ENCODE measurements at places on chromosomes 4 and X.
A peak's percentile ranks its signal among the peaks of the same experiment; 100 is the strongest.

- no peak for DNase-seq
Observed at GRCh38 chrX:96126182-96126581, 558.5 kb upstream of the DIAPH2 start.

DNA sequence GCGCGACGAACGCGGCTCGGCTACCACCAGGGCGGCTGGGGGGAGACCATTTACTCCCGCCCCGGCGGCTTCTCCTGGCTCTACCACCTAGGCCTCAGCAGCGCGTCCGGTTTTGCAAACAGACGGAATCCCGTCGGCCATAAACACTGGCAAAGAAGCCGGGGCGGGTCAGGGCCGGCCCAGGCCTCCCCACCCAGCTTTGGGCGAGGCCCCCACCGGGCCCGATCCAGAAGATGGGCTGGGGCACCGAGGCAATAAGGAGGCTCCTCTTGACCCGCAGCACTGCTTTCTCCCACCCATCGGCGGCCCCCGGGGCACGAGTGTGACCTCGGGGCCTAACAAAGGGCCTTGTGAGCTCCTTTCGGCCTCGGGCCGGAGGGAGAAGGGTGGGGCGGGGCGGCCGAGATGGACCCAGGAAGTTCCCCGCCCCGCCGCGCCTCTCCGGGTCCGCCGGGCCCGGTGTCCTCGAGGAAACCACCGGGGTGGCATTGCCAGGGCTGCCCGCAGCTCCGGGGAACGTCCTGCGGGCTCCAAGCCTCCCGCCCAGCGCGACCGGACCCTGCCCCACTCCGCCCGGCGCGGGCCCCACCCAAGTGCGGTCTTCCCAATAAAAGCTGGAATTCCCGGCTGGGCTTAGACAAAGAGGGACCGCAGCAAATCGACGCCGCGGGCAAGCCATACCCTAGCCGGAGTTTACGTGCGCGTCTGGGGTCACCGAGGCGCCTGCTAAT, 5.9 kb downstream of the BCOR start:
- DNase-seq, result no peak

DNA sequence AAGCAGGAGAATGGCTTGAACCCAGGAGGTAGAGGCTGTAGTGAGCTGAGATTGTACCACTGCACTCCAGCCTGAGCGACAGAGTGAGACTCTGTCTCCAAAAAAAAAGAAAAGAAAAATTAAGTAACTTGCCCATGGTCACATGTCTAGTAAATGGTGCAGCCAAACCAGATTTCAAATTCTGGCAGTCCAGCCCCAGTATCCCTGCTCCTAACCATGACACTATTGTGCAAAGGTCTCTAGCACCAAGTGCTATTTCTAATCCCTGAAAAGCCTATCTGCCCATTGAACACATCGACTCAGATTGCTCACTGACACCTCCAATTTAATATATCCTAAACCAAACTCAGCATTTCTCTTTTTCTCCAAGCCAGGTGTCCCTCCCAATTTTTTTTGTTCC, 7.6 kb upstream of the LAMP2 start:
- DNase-seq, result no peak

- no peak for DNase-seq
Observed at GRCh38 chr4:109821185-109821584, 5.6 kb downstream of the GAR1 start.

DNA sequence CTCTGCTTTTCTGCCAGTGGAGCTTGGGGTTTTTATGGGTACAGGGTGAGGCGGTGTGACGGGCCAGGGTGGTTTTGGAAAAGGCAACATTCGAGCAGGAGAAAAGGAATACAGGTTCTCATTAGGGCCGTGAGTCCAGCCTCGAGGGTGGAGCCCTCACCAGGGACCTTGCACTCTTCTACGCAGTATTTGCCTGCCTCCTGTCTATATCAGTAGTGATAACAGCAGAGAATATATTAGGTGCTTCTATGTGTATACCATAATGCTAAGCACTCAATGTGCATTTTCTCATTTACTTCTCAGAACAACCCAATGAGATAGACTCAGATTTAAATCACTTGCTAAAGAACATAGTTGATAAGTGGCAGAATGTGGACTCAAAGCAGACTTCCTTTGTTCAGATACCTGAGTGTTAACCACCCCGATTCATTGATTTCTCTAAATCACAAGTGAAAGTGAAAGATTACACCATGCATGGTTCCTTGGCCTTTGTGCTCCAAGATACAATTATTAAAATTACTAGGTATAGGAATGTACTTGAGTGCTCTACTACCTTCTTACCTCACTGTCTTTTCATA, 403.9 kb downstream of the PCDH7 start:
- DNase-seq, result no peak

DNA sequence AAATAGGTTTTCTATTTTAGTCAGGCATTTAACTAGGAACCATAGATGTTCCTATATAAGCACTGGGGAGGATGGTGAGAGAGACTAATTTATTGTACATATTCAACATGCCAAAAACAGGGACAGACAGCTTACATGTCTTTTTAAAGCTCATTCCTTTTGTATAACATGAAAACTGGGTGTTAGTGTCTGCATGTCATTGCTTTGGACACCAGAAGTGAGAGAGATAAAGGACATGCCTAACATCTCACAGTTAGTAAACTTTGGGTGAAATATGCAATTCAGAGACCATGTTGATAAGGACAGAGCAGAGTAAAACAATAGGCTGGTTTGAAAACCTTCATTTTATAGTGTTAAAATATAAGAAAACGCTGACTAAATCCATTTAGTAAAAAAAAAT, 860.0 kb upstream of the LCORL start:
- no peak for DNase-seq

GRCh38 chr4:14568351-14568750, 433.9 kb upstream of the CPEB2 start:
- DNase-seq, result no peak

DNA sequence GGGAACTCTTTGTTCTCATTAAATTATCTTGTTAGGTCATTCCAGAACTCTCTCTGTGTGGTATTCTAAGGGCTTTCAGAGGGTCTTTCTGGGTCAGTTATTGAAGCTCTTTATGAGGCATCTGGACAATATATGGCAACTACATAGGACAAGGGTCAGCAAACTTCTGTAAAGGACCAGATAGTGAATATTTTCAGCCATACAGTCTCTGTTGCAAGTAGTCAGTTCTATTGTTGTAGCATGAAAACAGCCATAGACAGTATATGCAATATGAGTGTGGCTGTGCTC, 35.1 kb downstream of the HADH start:
- DNase-seq, result no peak

DNA sequence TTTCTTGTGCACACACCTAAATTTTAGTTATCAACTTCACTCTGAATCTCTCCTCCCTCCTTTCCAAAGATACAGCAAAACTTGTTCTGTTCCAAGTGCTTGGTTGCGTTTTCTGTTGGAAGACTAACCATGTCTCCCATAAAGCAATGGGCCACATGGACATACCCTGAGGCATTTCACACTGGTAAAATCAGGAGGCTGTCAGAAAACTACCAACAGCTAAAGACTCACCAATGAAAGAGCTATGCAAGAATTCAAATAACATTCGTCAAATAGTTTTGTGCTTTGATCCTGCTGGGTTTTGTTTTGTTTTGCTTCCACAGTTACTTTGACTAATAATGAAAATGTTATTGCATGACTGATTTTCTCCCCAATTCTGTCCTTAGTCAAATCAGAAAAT, 46.0 kb downstream of the PHEX start:
- no peak for DNase-seq

- no peak for DNase-seq
Observed at GRCh38 chr4:173128199-173128890, 40.3 kb upstream of the GALNT7 start.

GRCh38 chrX:103124284-103124683, 31.3 kb upstream of the NXF3 start:
- no peak for DNase-seq

DNA sequence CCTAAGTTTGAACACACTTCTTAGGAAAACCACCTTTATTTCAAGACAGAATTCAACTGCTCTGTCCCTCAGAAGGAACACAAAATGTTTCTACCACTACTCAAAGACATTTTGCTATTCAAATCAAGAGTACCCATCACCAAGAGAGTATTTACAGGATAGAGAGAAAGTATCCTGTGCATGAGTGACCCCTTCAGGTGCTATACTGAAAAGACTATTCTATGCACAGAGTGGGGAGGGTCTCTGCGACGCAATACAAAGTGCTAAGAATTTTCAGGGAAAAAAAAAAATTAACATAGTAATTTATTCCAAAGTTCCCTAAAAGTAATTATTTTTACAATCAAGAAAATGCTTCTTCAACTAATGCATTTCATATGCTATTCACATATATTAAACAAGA, 346.4 kb upstream of the FAM241A start:
- no peak for DNase-seq

DNA sequence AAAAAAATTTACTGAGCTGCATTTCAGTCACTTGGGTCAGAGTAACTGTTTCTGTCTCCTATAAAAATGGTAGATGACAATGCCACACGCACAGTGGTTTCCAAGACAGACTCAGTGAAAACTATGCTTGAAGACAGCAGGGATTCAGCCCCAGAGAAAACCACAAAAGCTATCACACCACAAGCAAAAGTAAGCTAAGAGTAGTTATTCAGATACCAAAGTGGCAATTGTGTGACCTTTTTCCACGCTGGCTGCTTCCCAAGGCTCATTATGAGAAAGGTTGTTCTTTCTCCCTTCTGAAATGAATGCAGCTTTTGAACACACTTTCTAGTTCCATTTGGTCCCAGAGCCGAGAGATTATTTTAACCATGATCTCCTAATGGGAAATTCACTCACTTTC, 46.4 kb upstream of the GPM6B start:
- DNase-seq, result no peak

DNA sequence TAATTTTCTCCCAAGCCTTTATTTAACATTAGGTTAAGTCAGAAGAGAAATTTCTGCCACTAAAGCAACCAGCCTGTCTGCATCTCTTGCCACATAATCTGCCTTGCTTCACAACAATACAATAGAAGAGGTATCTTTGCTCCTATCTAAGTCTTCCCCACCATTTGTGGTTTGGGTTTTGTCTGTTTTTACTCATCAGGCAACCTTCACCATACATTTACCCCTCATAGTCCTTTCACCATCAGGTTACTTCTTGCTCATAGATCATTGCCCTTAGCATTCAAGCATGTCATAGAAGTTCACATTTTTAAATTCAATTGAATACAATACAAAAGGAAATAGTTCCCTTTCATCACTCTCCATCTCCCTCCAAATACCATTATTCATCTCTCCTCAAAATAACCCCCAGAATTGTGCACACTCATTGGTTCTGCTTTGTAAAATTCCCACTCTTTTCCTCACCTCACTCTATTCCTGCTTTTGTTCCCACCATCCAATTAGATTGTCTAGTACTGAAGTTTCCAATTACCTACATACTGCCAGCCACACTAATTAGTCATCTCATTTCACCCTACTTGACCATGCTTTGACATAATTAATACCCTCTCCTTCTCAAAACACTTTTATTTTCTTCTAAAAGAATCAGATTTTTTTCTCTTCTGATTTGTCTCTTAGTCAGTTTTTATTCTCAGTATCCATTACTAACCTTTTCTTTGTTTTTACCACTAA, 1957.0 kb upstream of the AGA start:
- no peak for DNase-seq

GRCh38 chrX:31237189-31237588, 165.3 kb upstream of the FTHL17 start:
- no peak for DNase-seq

- DNase-seq, result no peak
Observed at GRCh38 chr4:100836929-100837328, 319.1 kb upstream of the EMCN start.

GRCh38 chrX:45801554-45801953, 600.9 kb upstream of the DIPK2B start:
- no peak for DNase-seq

GRCh38 chrX:153921070-153921469, 5.0 kb downstream of the ARHGAP4 start:
- DNase-seq, result no peak

GRCh38 chrX:49058794-49059193, at the start of gene CCDC120:
TSS of gene CCDC120 (plus strand) at chrX:49058999. CDS start at chrX:49062042, 3,043 bp downstream.
- DNase-seq, result no peak

GRCh38 chr4:73891739-73892405, 22.7 kb downstream of the CXCL1 start:
- peak; percentile 84 for DNase-seq

- peak; percentile 49 for DNase-seq
Observed at GRCh38 chr4:182448281-182449151, 205.3 kb downstream of the TENM3 start.

GRCh38 chr4:139920486-139921002, 233.4 kb downstream of the MAML3 start:
- DNase-seq, result no peak

DNA sequence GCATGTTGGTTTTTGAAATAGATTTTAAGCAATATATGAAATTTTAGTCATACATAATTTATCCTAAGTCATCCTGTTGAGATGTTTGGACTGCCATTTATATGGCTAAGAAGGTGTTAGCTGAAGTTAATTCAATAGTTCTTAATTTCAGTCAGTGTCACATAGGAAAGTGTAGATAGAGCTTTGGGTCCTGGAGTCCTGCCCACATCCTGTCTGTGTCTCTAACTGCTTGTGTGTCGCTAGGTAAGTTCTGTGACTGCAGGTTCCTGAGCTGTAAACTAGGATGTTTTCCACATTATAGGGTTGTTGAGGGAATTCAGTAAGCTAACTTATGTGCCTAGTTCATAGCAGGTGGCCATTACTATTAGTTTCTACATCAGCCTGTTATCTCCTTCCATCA, 20.7 kb downstream of the OFD1 start:
- no peak for DNase-seq

- DNase-seq, result peak; percentile 30
Observed at GRCh38 chr4:120921456-120922380, 808 bp downstream of the PRDM5 start.

DNA sequence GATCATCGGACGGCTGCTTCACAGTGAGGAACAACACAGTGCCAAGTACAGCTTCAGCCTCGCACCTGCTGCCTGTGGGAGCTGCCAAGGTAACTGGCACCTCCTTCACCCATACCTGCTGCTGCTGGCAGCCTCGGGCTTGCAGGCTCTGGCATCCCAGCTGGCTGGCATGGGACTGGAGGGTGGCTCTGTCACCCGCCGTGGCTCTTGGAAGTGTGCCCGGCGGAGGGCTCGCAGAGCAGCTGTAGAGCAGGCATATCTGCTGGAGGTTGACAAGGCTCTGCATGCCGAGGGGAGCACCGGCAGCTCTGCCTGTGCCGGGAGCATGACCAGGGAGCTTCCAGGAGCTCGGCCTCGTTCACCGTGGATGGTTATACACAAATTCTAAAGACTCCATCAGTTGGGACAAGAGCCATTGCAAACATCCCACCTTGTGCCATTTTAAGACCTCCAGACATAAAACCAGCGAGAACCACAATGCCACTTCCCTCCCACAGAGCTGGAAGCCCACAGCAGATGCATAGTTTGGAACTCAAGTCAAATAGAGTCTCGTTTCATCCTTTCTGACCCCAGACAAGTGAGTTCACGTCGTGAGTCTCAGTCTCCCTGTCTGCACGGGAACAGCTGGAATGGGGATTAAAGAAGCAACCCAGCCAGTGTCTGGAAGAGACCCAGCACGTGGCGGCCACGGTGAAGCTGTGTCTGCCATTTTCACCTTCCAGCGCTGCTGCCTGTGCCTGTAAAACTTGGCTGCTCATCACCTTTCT, 84.3 kb upstream of the PSAPL1 start:
- no peak for DNase-seq

GRCh38 chrX:151710457-151710856, 5.4 kb upstream of the FATE1 start:
- no peak for DNase-seq

GRCh38 chr4:14267373-14268060, 640.0 kb upstream of the BOD1L1 start:
- DNase-seq, result no peak

GRCh38 chrX:124239911-124240310, 92.5 kb upstream of the TEX13D start:
- DNase-seq, result no peak
